Activated T-helper 1 cell treated with Interleukin-2 at 50 U/mL for 16 hours (primary cell): ENCODE measurements at places on chromosomes 3 and 15.

DNA sequence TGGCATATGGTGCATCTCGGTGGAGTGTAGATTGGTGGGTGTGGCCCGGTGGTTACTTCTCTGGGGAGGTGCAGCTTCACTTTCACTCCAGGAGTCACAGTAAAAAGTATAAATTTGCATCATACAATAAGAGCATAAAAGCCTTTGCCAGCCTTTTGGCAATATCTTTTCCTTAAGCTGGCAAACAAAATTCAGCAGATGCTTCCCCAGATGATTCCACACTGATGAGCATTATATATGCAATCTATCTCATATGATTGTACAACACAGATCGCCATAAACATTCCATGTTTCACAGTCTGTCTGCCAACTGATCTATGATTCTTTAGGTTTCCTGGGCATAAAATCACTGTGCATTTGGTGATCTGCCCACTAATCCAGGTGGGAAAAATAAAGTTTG lies 120.2 kb upstream of the ALCAM start:
- DNase-seq, result no peak

- DNase-seq, result no peak
These were observed 67.2 kb downstream of the CFAP44 start for GRCh38 chr3:113374078-113374477.

DNA sequence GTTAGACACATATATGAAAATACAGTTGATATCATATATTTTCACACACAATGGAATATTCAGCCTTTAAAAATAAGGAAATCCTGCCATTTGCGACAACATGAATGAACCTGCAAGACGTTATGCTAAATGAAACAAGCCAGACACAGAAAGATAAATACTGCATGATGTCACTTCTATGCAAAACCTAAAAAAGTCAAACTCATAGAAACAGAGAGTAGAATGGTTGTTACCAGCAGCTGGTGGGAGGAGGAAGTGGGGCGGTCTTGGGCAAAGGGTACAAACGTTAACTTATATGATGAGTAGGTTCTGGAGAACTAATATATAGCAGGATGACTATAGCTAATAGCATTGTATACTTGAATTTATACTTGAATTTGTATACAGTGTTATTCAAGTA lies 213.2 kb upstream of the NR2F2 start:
- no peak for DNase-seq

- DNase-seq, result no peak
These were observed 25.3 kb downstream of the LPP start for GRCh38 chr3:188179006-188179966.

GRCh38 chr3:127785711-127786265 lies 36.5 kb downstream of the MGLL start:
- no peak for DNase-seq

GRCh38 chr3:100782906-100783305 lies 73.6 kb downstream of the TFG start:
- no peak for DNase-seq

DNA sequence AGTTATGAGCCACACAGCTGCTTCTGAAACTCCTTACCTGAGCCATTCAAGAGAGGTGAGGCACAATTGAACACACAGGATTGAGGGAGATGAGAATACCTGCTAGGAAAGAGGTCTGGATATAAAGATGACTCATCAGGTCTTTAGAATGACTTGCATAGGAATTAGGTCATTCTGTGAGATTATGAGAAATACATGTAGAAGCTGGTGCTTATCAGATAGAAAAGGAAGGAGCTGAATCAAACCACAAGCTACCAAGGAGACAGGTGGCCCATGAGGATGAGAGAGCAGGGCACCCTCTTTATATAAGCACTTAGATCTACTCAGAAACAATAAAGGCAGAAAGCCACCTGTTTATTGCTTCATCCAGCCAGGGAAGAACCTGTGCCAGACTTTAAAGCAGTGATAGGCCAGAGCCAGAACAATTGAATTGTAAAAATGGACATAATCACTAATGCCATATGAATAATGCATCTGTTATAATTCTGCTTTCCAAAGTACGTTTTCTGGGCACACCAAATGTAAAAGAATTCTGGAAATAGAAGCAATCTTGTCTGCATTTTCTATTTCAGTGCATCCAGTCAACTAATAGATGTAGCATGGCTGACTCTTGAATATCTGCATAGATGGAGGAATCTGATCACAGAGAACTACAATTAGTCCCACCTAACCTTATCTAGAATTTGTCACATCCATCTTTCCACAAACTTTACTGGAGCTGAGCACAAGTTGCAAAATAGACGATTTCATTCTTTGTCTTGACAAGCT lies 74.9 kb downstream of the PIK3R4 start:
- no peak for DNase-seq

DNA sequence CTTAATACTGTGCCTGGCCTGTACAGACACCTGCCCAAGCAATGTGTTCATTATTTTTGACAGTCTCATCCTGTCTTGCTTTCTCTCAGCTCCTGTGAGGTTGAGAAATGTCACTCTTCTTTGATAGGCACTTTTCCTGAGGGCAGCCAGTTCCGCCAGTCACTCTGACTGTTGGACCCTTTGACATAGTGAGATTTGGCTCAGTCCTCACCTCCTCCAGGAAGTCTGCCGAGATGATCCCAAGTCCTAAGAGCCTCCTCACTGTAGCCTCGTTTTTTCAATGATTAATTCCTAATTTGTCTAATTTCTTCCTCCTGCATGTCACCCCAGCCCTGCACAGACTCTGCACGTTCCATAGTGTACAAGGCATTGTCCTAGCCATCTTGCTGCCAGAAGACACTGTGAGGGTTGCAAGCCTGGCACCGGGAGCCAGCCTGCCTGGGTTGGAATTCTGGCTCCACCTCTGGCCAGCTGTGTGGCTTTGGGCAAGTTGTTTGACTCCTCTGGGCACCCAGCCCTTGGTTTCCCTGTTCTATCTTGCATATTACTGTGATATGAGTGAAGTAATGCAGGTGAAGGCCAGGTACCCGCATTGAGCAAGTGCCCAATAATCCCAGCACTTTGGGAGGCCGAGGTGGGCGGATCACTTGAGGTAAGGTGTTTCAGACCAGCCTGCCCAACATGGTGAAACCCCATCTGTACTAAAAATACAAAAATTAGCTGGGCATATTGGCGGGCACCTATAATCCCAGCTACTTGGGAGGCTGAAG lies 24.3 kb downstream of the RPLP1 start:
- no peak for DNase-seq

DNA sequence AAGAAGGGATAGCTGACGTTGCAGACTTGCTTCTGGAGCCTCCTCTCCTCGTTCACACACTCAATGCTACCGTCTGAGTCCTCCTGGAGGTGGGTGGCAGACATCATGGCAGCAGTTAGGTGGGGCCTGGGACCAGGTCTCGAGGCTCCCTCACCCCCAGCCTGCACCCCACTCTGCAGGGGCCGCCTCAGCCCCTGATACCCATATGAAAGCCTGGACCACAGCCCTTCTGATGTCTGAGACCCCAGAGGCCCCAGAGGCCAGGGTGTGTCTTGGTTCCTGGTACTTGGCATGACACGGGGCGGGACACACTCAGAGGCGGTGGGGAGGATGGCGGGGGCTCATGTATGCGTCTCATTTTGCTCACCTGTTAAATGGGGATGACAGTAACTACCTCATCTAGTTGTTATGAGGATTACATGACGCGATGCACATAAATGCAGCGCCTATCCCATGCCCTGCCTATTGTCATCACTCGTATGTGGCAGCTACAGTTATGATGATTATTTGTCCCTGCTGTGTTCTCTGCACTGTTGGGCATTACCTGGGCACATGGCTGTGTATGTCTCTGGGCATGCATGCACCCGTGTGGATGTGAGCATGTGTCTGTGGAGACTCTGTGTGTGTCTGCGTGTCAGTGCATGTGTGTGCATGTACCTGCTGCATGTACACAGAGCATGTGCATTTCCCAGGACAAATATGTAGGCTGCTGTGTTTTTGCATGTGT lies 39.9 kb downstream of the FEM1B start:
- no peak for DNase-seq

GRCh38 chr3:100480081-100480480 lies 12.3 kb upstream of the TMEM45A start:
- no peak for DNase-seq

GRCh38 chr3:56935811-56936210 lies 124.7 kb upstream of the SPATA12 start:
- DNase-seq, result no peak

DNA sequence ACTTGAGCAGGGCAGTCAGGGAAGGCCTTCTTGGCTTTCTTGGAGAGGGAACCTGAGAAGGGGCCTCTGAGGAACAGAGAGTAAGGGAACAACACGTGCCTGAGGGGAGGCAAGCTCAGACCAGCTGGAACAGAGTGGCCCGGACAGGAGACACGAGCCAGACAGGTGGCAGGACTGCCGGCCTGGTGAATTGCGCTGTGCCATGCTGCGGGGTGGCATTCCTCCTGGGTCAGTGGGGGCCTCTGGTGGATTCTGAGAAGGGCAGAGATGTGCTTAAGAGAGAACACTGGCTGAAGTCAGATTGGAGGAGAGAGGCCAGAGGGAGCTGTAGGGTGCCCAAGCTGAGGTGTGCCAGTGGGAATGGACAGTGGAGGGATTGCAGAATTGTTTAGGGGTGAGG lies 4.9 kb downstream of the CHAC1 start:
- no peak for DNase-seq

DNA sequence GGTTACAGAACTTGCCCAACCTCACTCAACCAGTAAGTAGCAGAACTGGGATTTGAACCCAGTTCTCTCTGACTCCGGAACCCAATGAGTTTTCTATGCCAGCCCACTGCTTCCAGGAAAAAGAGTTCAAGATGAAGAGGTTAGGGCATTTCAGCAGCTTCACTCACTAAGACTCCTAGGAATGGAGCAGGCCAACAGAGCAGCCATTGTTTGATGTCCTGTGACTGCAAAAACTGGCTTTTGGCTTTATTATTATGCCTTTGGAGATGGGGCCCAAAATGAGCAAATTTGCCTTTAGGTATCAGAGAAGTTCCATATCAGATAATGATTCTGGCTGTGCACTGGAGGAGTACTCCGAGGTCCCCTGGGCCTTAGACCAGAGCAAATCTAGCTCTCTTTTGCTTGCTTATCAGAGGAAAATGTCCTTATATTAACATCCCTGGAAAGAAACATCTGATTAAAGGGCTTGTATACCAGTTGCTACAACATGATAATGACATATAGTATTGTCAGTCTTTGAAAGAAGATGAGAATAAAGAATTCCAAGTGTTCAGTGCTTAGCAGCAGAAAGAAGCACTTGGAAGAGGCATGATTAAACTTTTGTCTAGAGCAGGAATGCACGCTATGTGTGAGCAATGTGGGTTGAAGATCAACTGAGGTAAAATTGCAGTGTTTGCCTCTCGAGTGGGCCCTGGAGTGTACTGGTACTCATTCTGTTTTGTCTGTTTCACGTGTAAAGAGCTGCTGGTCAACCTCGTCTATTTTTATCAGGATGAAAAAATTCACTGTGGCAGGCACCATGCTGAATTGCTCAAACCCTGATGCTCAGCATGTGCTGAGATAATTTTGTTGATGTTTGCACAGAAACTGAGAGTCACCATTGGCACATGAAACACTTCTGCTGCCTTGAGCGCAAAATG lies 21.8 kb upstream of the KLHL24 start:
- DNase-seq, result no peak

- no peak for DNase-seq
These were observed 25.7 kb upstream of the GSK3B start for GRCh38 chr3:120119846-120120510.

GRCh38 chr3:59704292-59704691 lies 654.5 kb upstream of the CFAP20DC start:
- DNase-seq, result no peak

DNA sequence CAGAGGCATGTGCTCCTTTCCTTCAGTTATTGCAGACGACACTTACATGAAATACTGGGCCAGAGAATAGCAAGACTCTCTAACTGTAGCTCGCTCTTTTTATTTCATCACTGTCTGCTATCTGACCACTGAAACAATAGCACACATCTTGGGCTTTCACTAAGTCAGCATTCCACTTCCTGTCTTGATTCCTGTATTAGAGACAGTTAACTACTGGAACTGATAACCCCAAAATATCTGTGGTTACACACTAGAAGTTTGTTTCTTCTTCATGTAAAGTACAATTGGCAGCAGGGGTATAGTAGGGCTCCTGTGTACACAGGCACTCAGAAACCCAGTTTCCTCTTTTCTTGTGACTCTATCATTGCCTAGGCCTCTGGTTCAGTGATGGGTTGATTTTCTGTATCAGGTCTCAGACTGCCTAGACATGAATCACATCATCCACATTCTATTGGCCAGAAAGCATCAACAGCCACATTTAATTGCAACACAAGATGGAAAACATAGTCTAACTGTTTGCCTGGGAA lies 230.2 kb upstream of the CD96 start:
- no peak for DNase-seq

DNA sequence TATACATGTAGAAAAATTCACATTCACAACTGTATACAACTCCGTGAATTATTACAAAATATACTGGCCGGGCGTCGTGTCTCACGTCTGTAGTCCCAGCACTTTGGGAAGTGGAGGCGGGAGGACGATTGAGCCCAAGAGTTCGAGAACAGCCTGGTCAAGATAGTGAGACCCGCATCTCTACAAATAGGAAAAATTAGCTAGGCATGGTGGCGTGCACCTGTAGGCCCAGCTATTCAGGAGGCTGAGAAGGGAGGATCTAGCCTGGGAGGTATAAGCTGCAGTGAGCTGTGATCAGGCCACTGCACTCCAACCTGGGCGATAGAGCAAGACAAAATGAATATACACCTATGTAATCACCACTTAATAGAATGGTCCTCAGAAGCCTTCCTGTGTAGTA lies 1.3 kb downstream of the RAD51 start:
- no peak for DNase-seq

DNA sequence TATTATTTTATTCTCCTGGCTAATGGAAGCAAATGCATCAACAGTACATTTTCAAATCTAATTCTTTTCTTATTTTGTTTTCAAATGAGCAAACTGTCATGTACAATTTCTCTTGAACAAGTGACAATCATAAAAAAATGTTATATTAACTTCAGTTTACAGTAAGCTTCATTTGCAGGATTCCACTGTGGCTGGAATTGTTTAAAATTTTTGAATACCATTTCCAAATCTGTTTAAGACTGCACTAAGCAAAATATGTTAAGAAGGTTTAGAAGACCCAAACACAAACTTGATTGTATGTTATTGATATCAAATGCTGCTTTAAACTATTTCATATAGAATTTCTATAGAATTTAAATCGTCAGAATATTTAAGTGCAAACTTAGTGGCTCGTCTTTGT lies 92.8 kb downstream of the ZNF280D start:
- no peak for DNase-seq

- no peak for DNase-seq
These were observed 17.8 kb downstream of the ZIC1 start for GRCh38 chr3:147426931-147427330.

- DNase-seq, result no peak
These were observed 243.4 kb downstream of the IGSF11 start for GRCh38 chr3:118791246-118791645.
